ENCODE measurements at places on chromosomes 3 and 15.

GRCh38 chr3:28290863-28291300 lies 49.5 kb downstream of the CMC1 start:
- no peak for DNase-seq

DNA sequence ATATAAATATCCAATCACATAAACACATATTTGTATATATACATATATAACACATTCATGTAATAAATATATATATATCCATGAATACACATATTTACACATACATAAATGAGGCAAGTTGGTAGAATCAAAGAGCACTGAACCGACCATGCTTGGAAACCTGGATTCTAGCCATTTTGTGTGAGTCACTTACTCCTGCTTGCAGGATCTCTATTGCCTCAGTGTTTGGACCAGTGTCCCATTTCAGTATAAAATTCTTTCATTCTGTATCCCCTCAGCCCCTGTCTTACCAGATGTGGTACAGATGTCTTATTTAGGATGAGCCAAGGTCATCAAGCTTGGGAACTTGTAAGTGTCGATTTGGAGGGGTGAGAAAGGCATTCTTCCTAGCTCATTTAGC lies 391.4 kb upstream of the FRG2C start:
- no peak for DNase-seq

DNA sequence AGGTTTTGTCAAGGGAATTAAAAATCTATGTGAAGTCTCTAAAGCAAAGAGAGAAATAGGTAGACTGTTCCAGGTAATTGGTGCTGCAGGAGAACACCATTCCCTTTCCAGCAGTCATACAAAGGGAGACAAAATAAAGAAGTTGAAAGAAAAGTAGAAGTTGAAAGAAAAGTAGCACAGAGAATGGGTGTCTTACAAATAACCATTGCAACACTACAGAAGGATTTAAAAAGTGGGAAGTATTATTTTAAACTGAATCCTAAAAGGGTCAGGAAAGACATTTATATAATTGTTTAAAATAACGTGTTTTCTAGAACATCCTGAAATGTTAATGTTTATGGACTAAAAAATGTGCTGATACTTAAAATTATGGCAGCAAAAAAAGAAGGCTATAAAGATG lies 223.8 kb downstream of the RSRC1 start:
- DNase-seq, result no peak

- DNase-seq, result no peak
These were observed 28.9 kb upstream of the CD200R1L start for GRCh38 chr3:112875561-112875960.

GRCh38 chr15:65945616-65946015 lies 76.3 kb downstream of the RAB11A start:
- DNase-seq, result no peak

GRCh38 chr15:31155151-31155550 lies 53.6 kb upstream of the TRPM1 start:
- no peak for DNase-seq

DNA sequence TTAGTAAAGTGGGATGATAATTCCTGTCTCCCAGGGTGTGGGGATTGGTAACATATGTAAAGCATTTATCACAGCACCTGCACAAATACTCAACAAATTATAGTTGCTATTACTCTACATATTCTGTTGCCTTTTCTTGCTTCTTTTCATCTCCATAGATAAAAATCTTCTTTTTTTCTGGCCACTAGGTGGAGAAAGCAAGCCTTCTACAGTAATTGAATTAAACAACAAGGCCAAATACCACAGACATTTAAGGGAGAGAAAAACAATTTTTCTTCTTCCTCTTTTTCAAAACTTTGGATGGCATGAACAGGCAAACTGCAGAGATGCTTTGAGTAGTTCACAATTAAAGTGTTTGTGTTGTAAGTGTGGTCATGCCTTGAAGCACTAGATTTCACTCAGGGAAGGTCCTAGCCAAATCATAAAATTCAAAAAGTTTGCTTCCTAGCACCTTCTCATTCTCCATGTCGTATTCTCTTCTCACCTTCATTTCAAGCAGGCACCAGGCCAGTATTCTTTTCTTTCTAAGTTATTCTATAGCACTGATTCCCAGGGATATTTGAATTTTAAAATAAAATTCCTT lies 493.4 kb upstream of the TGFBR2 start:
- no peak for DNase-seq

- DNase-seq, result no peak
These were observed 121.6 kb downstream of the TFG start for GRCh38 chr3:100830931-100831330.

DNA sequence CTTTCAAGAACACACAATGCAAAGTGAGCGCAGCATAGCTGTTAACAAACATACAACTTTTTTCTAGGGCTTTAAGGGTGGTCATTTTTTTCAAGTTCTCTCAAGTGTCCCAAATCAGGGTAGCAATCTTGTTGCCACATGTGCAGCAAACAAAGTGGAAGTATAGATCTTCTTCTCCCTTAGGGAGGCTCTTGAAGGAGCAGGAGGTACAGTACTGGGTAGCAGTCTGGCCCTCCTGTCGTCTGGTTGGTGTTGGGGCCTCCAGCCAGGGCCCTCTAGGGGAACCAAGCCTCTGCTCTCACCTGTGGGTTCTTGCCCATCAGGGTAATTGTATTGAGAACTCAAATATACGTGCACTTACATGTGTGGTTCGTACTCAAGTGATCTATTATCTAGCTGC lies 25.8 kb downstream of the MKRN2 start:
- DNase-seq, result no peak

- DNase-seq, result no peak
These were observed 27.4 kb downstream of the CGNL1 start for GRCh38 chr15:57403566-57404325.

DNA sequence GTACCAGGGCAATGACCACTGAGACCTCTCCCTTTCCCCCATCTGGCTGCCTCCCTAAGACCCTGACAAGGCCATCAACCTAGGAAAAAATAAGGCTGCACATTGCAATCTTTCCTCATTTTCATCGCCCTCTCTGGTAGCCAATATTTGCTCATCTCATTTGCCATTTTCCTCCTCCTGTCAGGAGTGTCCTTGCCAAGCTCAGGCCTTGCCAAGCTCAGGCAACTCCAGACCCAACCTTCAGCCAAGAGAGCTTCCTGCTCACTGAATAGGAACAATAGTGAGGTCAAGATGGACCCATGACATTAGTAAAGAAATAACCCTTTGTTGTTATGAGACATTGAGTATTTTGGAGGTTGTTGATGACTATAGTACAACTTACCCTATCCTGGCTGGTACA lies 380.3 kb downstream of the RSL24D1 start:
- no peak for DNase-seq

- DNase-seq, result no peak
These were observed 6.4 kb downstream of the NSUN3 start for GRCh38 chr3:94069194-94069813.

- DNase-seq, result no peak
These were observed 193.9 kb downstream of the ZNF621 start for GRCh38 chr3:40718681-40719080.

DNA sequence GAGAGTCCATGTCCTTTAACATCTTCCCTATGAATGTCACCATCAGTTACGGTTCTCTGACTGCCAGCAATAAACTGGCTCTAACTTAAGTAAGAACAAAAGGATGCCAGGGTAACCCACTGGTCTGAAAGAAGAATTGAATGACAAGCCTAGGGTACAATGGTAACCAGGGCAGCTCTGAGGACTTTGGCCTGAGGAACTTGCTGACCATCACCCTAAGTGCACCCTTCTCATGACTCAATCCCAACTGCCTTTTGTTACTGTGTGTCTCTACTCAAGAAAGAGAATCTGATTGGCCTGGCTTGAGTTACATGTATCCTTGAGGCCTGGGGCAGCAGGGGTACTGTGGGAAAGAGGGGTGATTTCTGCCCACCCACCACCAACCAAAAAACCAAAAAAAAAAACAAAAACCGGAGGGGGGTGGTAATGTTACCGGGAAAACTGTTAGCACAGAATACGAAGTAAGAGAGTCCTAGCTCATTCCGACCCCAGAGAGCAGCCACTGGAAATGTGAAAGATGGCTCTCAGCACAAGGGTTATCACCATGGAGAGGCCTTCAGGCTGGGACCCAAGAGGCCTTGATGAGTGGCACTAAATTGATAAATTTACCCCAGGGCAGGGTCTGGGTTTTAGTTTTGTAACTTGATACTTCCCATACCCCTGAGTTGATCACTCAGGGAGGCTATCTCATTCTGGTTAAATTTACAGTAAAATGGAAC lies 9.3 kb upstream of the SLC28A1 start:
- DNase-seq, result no peak

DNA sequence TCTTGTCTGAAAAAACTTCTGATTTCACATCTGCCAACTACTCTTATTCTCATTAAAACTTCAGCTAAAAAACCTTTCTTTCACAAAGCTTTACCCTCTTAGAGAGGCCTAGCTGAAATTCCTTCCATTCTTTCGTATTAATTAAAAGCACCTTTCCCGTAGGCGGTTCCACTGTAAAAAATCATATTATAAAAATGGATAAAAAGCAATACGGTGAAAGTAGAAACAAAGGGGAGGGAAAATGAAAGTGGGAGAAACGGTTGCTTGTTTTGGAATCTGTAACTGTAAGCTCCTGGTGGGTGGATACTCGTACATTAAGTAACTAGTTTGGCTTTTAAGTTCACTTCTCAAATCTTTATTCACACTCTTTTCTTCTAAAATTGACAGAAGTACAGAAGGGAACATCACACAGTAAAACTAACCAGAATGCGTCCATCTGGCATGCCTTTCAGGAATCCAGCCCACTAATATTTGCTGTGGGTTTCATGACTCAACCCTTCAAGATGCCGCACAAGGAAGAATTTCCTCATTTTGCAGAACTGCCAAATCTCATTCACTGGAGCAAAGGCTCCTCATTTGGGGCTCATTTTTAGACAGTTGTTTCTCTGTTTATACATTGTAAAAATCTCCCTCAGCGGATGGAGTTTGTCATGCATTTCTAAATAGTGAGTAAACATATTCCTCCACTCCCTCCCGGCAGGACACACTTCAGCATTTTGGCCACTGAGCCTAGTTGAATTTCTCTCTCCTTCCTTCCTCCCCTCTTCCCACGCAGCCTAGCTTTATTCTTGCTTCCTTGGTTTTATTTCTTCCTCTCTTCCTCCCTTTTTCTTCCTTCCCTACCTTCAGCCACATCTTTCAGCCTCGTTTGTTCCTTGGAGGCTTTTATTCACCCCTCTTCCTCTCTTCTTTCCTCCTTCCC lies 419.5 kb upstream of the NAALADL2 start:
- DNase-seq, result no peak

GRCh38 chr3:13588221-13588701 lies 39.3 kb downstream of the FBLN2 start:
- no peak for DNase-seq

GRCh38 chr3:39113291-39113690 lies 5.8 kb downstream of the TTC21A start:
- DNase-seq, result no peak

Data from stimulated activated CD8-positive, alpha-beta memory T cell treated with anti-CD3 and anti-CD28 coated beads, Interleukin-2, amount 100 ng/mL, for 48 hours (primary cell).